Mesenteric fat pad (tissue), 1 donor: ENCODE measurements at places on chromosomes 3 and 15. TPM values are rescaled to one million over a fixed set of nuclear protein-coding genes. Genes with fewer than 3 reads are reported as not detected.

Gene INTS14
- 21.9 TPM for total RNA-seq

DNA sequence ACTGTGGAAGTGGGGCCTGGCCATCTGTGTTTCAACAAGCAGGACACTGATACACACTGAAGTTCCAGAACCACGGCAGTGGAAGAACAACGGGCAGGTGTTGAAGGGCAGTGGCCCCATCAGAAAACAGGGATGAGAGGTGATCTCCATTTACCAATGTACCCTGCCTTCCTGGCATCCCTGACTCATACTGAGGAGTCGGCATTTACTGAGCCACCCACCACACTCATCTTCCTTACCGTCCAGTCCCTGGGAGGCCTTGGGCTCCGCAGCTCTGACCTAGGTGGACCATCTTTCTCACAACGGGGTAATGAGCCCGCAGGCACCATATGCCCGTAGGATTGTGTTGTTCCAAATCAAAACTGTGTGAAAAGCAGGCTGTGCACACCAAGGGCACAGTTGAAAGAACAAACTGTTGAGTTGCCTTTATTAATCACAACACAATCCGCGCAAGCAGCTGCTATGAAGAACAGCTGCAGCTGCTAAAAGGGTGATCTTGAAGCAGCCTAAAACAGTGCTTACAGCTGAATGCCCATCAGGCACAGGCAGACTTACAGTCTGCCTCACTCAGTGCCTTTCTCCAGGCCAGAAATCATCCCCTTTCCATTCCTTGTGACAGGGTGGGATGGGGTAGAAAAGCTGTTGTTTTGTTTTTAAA is 12.9 kb downstream of the MB21D2 start:
- no peak for DNase-seq

DNA sequence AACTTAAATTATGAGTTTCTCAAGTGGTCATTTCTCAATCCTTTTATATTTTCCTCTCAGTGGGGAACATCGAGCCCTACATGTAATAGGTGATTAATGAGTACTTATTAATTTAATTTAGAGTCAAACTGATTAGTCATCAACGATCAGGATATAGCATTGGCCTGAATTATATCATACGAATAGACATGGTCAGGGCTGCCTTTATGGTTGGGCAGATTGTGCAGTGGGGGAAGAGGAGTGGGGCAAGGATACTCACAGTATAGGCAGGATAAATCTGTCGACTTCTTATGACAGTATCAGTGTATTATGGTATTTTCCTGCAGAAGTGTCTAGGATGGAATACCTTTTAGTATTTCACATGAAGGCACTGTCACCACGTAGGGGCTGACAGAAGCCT is 27.0 kb downstream of the C2CD4A start:
- no peak for DNase-seq

- no peak for DNase-seq
These were observed 1222.1 kb downstream of the OTOL1 start for GRCh38 chr3:162718697-162719096.

Gene CHRD
- total RNA-seq, result 11.3 TPM

- DNase-seq, result no peak
These were observed 91.8 kb upstream of the ALCAM start for GRCh38 chr3:105274958-105275357.

GRCh38 chr3:134466331-134466730 is 19.5 kb downstream of the ANAPC13 start:
- DNase-seq, result no peak

Gene NLGN1
- 6.5 TPM for total RNA-seq

GRCh38 chr3:192864941-192865340 is 52.7 kb downstream of the MB21D2 start:
- no peak for DNase-seq

DNA sequence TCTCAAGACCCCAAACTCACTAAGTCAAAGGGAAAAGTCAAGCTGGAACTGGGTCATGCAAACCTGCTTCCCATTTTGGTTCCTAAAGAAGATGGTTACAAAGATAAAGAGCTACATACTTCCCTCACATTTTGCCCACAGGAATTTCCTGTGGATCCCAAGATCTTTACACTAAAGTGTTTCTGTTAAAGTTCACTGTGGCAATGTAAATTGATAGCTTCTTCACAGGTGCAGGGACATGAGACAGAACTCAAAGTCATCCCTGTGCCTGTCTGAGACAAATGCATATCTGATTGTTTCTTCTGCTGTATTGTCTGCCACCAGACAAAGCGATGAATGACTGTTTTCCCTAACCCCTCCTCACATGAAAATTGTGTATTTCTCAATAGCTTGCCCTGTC is 567.8 kb downstream of the ZIC1 start:
- DNase-seq, result no peak

Gene PLSCR2
- total RNA-seq, result not detected

Gene PAK2
- 105 TPM for total RNA-seq

Gene GOLGA8H
- 0.45 TPM for total RNA-seq

Gene GPR27
- total RNA-seq, result 1.5 TPM

DNA sequence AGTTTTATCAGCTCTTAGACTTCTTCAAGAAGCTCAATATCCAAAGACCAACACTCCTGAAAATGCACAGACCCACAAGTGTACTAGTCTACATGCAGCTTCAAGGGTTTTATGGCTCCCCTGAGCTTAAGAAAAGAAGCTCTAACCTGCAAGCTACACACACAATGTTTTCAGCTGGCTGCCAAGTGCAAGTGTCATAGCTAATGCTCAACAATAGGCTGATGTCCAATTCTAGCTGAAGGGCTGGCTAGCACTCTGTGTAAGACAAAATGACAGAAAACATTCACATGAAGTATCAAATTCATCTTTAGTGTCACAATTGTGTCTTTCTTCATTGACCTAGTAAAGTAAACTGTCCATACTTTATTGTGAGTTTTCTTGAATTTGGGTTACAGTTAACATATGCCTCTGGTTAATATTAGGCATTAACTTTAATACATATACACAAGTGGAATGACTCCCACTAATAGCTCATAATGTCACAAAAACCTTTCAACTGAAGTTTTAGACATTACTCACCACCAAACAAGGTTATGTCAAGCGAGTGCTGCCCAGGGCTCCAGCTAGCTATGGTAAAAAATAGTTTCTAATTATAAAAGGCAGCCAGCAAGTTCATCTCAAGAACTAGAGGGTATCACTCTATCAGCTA is 15.1 kb downstream of the ABI3BP start:
- DNase-seq, result no peak

Gene CADM2
- total RNA-seq, result 17.3 TPM

DNA sequence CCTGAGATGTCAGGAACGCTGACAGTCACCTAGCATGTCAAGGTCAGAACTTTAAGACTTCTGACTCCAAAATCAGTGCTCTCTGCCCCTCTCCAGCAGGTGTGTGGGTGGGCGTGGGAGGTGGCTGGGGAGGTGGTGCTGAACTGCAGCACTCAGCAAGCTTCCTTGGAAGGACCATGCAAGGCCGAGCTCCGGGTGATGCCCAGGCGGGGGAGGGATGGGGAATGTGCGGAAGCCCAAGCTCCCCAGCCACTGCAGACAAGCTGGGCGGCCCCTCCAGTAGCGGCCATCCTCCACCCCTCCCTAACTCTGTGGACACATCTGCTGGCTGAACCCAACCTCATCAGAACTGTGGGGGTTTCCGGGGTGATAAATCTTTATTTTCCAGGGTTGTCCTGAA is 296.6 kb downstream of the TLE3 start:
- peak; percentile 73 for DNase-seq

DNA sequence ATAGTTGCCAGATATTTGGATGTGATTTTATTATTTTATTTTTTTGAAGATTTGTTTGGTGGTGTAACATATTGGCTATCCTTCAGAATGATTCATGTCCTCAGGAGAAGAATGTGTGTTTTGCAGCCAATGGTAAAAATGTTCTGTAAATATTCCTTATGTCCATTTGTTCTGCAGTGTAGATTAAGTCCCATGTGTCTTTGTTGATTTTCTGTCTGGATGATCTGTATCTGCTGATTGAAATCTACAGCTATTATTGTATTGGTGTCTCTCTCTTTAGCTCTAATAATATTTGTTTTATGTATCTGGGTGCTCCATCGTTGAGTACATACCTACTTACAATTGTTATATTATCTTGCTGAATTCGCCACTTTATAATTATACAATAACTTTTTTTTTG is 1641.7 kb downstream of the OTOL1 start:
- DNase-seq, result no peak

Gene PLAAT1
- 1.2 TPM for total RNA-seq

Gene CCDC54
- total RNA-seq, result not detected

GRCh38 chr3:44555723-44556122 is 730 bp downstream of the ZKSCAN7 start:
- no peak for DNase-seq

GRCh38 chr3:33624756-33625155 is 93.3 kb downstream of the CLASP2 start:
- no peak for DNase-seq

DNA sequence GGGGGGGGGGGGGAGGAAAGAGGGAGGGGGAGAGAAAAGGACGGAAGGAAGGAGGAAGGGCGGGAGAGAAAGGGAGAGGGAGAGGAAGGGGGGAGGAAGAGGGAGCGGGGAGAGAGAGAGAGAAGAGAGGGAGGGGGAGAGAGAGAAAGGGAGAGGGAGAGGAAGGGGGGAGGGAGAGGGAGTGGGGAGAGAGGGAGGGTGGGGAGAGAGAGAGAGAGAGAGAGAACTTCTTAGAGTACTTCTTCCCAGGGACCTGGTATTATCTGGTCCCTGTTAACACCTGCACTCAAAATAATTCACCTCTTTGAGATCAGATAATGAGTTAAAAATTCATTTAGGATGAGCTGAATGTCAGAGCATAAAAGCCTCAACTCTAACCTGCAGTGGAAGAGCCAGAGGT is 1.1 kb downstream of the SEC13 start:
- DNase-seq, result no peak

GRCh38 chr3:189698811-189699210 is 67.6 kb downstream of the TP63 start:
- DNase-seq, result no peak

DNA sequence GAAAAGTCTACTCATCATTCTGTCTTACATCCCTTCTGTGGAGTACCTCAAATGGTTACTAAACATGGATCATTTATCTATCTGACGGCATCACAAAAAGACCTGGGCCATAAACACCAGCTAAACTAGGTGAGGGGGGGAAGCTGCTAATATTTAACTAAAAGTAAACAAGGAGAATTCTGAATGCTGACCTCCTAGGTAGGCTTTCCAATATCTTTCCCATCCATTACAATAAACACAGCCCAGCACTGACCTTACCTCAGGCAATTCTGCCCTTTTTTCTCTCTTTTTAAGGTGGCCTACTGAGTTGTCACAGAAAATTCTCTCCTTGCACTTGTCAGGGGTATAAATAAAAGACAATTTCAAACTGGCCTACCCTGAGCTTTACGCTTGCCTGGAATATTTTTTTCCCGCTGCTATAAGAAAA is 33.1 kb downstream of the USF3 start:
- DNase-seq, result no peak

DNA sequence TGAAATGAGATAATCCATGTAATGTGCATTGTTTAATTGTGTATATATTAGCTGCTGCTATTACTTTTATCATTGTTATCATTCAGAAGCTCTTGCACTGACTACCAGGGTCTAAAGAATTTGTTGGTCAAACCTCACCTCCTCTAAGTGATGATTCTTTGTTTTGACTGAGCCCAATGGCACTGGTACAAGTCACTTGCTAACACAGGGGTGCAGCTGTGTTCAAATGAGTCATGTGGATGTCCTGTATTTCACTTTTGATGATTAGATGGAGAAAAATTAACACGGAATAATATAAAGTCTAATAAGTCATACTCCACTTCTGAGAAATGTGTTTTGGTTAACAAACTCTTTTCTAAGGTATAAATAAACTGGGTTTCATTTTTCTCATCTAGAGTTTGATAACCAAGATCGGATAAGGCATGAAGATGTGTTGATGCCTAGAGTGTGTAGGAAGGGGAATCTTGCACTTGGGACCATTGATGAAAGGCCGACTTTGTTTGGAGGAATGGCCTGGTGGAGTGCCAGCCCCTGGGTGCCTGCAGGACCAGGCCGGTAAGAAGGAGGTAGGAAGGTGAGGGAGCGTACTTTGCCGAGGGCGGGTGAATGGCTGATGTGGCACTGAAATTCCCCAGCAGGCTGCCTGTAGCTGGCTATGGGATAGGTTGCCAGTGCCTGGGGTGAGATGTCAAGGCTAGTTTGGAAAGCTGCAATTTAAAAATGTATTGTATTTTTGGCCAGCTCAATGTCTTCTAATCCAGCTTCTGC is 244.7 kb upstream of the ZPLD1 start:
- DNase-seq, result no peak

Gene SYNPR
- not detected for total RNA-seq

Gene PLA2G4D
- total RNA-seq, result not detected

DNA sequence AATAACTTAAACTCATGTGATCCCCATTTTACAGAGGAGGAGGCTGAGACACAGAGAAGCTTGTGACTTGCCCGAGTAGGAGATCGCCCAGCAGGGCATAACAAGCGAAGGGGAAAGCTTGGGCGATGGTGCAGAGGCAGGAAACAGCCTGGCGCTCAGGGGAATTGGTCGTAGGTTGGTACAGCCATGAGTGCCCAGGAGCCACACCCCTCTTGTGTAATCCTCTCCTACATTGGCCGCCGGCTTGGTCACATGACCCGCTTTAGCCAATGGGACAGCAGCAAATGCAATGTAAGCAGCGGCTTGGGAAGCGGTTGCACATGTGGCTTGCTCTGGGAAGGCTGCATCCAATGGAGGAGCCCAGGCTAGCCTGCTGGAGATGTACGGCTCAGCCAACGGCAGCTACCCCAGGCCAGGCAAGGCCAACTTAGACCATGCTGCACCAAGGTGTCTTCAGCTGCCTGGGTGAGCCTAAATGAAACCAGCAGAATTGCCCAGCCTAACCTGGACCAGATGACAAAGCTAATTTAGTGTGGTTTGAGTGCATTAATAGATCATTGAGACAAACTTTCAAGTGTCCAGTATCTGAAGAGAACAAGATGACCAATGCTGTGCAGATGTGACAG is 50.3 kb upstream of the SLC6A6 start:
- DNase-seq, result no peak

Gene KIF7
- total RNA-seq, result 12.7 TPM

DNA sequence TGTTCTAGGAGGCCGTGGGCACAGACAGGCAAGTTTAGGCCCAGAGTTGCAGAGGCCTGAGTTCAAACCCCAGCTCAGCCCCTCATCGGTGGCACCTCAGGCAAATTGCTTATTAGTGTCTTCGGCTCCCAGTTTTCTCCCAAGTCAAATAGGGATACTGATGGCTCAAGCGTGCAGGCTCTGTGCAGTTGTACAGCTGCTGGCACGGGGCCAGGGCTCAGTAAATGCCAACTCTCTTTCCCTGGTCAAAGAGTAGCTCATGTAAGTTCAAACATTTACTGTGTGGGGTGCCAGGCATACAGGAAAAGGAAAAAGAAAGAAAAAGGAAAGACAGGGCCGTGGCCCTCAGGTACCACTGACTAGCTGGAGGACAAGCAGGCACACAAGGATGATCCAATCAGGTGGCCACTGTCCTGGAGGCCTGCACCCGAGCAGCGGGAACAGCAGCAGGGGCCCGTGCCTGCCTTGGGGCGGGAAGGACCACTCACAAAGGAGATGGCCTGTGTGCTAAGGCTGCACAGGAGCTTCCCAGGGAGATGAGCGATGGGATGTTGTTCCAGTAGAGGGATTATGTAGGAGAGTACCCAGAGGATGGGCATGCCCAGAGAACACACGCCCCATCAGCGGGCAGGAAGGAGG is 70.8 kb downstream of the TBC1D2B start:
- DNase-seq, result no peak

Gene EPHB3
- total RNA-seq, result 1.6 TPM

- DNase-seq, result no peak
These were observed 18.8 kb downstream of the PSTPIP1 start for GRCh38 chr15:77013776-77014131.
